Liver (tissue), 10 donors: ENCODE measurements at places on chromosomes 12 and 14. TPM values are rescaled to one million over a fixed set of nuclear protein-coding genes. Genes with fewer than 3 reads are reported as not detected.

Gene PLD4
- polyA plus RNA-seq, result 0.31 TPM

Gene PAH
- polyA plus RNA-seq, result 615 TPM

Gene MSI1
- polyA plus RNA-seq, result 0.13 TPM

Gene DHH
- not detected for polyA plus RNA-seq
